ENCODE measurements at places on chromosomes 12 and 14. TPM values are rescaled to one million over a fixed set of nuclear protein-coding genes. Genes with fewer than 3 reads are reported as not detected.

ITGB7 gene
- 0.26 TPM for total RNA-seq

- no peak for DNase-seq
Observed at GRCh38 chr12:124685689-124686369, 118.4 kb upstream of the NCOR2 start.

DNA sequence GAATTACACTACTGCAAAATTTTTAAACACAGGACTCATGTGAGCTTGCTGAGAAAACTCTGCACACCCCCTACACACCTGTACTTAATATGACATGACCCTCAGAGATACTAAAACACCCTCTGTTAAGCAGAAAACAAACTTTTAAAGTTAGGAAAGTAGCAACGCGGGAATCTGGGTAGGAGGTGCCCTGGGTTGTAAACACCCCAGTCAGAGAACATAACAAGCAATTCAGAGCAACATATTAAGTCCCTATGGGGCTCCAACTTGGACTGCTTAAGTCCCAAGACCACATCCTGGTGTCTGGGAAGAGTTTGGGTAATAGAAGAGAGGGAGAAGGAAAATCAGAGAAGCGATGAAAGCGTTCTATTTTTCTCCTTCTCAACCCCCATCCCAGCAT, 1.2 kb downstream of the ATF7 start:
- no peak for DNase-seq

DNA sequence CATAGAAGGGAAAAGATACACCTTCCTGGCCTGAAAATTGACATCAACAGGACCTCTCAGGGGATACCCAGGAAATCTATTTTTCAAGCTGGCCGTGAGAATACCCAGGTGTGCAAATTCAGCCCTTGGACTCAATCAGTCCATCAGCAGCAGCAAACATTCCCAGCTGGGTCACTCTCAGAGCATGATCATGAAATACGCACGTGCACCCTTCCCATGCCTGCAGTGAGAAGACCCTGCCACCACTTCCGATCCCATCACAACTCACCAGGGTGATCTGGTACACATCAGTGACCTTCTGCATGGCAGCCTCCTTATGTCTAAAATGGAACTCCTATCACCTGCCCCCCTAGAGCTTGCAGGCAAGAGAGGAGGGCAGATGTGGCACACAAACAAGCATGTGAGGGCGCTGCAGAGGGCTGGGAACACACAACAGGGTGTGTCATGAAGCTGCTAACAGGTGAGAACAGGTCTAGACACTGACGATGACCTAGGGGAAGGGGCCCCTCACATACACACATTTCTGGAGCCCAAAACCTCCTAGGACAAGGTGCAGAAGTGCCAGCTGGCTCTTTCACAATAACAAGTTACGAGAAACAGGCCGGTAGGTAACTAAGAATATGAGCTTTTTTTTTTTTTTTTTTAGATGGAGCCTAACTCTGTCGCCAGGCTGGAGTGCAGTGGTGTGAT, 37.8 kb upstream of the TC2N start:
- DNase-seq: no peak

DNA sequence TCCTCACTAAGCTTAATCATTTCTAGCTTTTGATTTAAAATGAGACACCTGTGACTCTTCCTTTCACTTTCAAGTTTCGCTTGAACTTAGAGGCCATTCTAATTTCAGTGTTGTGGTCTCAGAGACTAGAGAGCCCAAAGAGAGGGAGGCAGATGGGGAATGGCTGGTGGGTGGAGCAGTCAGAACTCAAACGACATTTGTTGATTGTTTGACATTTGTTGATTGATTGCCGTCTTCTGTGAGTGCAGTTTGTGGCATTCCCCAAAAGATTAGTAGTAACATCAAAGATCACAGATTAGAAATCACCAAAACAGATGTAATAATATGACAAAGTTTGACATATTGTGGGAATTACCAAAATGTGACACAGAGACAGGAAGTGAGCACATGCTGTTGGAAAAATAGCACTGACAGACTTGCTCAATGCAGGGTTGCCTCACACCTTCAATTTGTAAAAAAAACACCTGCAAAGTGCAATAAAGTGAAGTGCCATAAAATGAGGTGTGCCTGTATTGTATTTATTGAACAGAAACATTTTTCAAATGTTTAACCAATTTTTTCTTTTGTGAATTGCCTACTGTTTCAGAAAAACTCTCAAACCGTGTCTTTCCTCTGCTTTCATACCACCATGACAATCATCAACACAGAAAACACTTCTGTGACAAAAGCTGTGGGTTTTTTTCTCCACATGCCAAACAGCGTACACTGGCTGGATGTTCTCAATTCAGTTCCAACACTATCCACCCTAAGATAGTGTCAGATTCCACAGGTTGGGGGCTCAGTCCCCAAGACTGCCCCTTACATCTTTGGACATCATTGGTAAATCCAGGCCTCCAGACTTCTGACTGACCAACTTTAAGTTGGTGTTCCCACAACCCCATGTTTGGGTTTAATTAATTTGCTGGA, 376.3 kb upstream of the RGS6 start:
- DNase-seq: no peak

CEBPE gene
- total RNA-seq: not detected

DNA sequence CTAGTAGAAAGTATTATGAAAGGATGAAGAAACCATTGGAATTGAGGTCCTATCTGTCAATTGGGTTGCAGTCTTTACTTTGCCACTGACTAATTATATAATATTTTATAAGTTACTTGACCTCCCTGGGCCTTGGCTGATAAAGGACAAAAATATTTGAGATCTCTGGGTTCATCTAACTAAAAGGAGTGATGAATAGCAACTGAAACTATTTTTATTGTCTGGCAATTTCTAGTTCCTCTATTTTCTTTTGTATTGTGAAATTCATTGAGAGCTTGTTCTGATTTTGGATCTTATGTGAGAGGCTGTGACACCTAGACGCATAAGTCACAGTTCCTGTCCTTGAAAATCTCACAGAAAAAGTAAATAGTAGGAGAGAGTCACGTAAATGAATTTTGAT, 415.7 kb upstream of the ATP2B1 start:
- DNase-seq: no peak

- DNase-seq: no peak
Observed at GRCh38 chr12:65826353-65827171, 2.3 kb downstream of the HMGA2 start.

JPH4 gene
- 6.7 TPM for total RNA-seq

GRCh38 chr12:57621497-57622292, 10.5 kb downstream of the ARHGEF25 start:
- peak; percentile 76 for DNase-seq

TMEM116 gene
- 10.5 TPM for total RNA-seq

KRT81 gene
- not detected for total RNA-seq

DNA sequence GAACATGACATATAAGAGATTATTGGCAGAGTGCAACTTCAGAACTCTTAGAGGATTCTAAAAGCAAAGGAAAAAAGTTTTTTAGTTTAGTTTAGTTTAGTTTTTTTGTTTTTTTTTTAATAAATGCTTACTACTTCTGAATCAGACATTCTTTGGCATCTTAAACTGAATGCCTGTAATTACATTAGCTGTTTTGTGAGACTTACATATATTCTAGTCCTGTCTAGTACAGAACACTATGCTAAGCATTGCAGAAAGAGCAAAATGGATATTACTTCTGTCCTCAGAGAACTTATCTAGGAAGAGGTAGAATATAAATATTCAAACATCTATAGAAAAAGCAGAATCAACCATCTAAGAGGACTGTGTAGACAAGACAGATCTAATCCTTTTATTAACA, 133.2 kb downstream of the RAD51B start:
- DNase-seq: no peak

LMNTD1 gene
- total RNA-seq: not detected

FGF6 gene
- total RNA-seq: not detected

DNA sequence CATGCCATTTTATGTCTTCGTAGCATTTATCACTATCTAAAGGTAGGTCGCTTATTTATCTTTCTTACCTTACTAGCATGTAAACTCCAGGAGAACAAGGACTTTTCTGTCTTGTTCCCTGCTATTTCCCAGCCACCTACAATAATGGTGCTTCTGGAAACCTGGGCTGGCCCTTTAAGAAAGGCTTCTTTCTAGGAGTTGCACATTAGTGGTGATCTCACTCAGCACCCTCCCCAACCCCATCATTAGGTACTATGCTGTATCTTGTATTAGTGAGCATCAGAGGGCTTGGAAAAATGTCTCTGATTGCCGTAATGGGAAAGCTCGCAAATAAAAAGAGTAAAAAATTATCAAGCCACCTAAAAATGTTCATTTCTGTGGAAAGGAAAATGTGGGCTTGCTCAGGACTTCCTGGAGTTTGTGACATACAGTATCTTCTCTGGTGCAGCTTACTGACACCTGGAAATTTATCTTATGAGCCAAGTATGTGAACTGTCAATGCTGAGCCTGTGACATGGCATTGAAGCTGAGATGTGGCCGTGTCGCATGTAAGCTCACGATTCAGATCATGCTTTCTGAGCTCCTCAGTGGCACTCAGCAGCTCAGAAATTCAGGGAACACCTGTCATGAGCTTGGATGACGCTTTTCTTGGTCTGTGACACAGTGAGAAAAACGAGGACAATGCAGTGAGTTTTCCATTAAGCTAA, 12.4 kb downstream of the CCDC92 start:
- no peak for DNase-seq

- DNase-seq: no peak
Observed at GRCh38 chr14:72535485-72535884, 358.4 kb downstream of the DPF3 start.
